ENCODE measurements at places on chromosomes 6 and 20.

DNA sequence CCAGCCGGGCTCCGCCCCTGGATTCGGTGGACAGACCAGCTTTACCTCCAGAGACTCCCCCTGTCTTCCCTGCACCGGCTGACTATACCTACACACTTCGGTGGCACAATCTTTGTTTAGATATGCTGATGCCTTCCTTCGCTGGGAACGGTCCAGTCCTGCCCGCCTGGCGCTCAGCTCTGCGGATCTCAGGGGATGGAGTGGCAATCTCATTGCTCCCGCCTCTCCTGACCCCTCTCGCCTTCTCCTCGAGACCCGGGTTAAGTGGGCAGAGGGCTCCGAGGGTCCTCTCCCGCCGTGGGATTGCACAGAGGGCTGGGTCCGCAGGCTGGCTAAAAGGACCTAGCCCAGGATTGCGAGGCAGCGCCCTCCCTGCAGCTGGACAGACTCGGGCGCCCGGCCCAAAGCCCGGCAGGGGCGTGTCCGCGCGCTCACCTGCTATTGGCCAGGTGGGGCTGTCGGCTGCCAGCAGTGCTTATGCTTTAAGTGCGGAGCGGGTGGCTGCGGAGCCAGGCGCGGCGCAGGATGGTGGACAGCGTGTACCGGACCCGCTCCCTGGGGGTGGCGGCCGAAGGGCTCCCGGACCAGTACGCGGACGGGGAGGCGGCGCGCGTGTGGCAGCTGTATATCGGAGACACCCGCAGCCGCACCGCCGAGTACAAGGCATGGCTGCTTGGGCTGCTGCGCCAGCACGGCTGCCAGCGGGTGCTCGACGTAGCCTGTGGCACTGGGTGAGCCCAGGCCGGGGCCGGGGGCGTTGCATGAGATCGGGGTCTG lies at the start of gene GNMT:
GNMT (plus strand) TSS at position 512 of the 777 bp plus-strand sequence; CDS start at position 526, 14 bp downstream.
- peak; percentile 82 for DNase-seq

DNA sequence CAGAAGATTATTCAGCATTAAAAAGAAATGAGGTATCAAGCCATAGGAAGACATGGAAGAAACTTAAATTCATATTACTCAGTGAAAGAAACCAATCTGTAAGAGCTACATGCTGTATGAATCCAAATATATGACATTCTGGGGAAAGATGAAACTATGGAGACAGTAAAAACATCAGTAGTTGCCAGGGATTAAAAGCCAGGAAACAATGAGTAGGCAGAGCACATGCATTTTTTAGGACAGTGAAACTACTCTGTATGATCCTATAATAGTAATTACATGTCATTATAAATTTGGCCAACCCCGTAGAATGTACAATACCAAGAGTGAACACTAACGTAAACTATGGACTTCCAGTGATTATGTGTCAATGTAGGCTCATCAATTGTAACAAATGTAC lies 92.8 kb upstream of the RNF217 start:
- no peak for DNase-seq

DNA sequence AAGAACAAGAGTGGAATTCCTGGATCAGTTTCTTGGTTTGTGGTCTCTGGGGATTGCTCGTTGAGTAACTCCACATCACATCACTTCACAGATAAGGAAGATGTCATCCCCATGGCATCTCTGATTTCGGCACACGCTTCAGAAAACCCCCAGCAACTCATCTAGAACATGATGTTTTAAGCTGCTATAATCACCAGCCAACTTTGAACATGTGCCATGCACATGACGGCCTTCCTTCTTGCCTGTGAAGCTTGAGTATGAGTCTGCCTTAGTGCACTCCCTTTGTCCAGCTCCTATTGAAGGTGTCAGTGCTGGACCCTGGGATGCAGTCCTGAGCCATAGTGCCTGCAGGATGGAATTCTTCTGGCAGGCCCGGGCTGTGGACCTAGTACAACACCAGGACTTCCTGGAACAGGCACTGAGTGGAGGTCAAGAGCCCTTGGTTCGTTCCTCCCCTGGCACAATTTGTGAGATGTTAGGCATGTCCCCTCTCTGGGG lies 231.5 kb upstream of the SUPT3H start:
- DNase-seq: no peak

DNA sequence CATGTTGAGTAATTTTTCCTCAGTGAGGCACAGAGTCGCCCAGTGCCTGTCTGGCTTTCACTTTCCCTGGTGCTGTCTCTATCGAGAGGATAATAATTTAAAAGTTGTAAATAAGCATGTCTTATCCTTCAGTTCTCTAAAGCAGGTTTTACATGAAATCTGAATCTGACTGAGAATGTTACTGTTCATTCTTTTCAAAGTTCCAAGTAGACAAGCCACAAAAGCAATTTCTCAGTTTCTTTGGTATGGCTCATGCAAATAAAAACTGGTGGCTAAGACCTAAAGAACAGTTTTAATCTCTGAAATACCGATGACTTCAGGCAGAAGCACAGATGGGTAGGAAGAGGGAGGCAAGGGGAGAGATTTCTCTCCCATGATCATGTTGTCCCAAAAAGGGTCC lies 87.6 kb upstream of the GCM1 start:
- DNase-seq: no peak

DNA sequence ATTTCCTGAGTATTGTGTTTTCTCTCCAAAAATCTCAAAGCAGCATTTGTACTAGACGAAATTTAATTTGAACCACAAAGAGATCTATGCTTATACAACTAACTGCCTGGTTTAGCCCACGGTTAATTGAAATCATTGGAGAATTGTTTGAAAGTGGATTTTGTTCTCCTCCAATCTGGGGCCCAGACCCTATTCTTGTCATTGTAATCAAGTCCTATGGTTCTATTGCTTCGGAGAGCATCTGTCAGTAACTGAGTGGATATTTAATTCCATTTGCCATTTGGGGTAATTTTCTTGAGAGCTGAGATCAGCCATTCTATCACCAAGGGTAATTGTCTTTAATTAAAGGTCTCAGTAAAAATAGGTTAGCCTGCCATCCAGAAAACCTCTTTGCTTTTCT lies 117.0 kb upstream of the KCNG1 start:
- DNase-seq: no peak

- no peak for DNase-seq
These were observed 95.3 kb downstream of the MDGA1 start for GRCh38 chr6:37602346-37602745.

GRCh38 chr20:5393218-5393870 lies 76.6 kb upstream of the PROKR2 start:
- DNase-seq: no peak

DNA sequence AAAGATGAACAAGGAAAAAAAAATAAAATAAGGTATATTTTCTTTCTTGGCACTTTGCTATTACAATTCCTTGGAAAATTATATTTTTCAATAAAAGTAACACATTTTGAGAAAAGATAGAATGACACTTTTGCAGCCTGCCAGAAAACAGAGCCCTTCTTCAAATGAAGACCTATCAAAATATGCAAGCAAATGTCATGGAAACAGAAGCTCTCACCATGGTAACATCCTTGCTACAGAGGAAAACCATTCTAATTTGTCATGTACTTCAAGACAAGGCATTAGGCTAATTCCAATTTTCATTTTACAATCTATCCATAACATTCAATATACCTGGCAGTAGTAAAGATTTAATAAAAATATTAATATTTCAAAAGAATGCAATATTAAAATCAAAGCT lies 177.9 kb downstream of the RNGTT start:
- no peak for DNase-seq

DNA sequence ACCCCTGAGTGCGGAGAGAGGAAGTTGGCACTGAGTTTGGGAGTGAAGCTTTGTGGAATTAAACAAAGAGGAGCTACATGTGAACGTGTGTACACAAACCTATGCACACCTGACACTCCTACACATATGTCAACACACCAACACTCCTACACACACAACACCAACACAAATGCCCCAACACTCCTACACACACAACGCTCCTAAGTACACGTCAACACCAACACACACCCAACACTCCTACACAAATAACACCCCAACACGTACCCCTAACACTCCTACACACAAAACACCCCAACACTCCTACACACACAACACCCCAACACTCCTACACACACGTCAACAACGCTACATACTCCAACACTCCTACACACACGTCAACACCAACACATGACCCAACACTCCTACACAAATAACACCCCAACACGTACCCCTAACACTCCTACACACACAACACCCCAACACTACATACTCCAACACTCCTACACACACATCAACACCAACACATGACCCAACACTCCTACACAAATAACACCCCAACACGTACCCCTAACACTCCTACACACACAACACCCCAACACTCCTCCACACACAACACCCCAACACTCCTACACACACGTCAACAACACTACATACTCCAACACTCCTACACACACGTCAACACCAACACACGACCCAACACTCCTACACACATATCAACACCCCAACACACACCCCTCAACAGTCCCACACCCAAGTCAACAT lies 40.1 kb upstream of the ZBP1 start:
- DNase-seq: no peak

DNA sequence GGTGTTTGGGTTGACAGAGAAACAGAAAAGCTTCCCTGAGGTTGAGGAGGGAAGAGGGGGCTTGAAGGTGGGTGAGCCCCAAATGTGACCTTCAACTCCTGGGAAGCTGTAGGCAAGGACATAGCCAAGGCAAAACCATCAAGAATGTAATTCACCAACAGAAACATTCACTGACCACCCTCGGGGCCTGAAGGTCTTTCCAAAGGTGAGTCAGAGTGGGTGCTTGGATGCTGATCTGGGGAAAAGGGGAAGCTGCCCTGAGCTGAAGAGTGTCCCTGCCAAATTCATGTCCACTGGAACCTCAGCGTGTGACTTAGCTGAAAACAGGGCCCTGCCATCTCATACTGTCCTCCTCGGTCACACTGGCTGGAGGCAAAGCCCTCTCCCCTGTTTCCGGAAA lies 234.2 kb upstream of the SULF2 start:
- DNase-seq: no peak

DNA sequence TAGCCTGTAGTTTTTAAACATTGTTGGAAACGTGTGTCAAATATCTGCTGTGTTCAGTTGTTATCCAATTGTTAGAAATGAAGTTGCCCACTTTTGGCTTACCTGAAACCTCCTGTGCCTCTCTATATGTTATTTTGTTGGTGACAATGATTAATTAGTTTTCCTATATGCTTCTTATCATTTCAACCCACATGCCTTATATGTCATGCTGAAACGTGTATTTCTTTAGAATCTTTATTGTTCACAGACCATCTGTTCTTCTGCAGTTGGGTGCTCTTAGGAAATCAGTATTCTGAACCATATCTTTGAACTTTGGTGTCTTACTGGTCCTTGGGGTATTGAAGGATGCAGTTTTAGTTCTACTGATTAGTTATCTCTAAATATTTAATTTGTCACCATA lies 91.2 kb upstream of the SCGN start:
- DNase-seq: no peak

DNA sequence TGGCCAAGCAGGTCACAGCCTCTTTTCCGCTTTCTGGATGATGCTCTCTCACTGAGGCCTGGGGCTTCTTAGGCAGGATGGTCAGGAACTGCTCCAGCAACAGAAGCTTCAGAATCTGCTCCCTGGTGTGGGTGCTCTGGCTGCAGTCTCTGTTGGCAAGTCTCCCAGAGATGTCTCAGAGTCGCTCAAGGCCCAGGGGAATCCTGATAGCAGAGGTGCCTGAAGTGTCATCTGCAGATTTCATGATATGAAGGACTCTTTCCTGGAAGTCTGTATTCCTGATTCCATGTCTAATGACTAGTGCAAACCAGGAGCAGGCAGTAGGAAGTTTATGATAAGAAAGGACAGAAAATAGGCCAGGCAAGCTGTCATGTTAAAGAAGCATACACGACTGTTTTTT lies 20.3 kb downstream of the ZSCAN31 start:
- DNase-seq: no peak

DNA sequence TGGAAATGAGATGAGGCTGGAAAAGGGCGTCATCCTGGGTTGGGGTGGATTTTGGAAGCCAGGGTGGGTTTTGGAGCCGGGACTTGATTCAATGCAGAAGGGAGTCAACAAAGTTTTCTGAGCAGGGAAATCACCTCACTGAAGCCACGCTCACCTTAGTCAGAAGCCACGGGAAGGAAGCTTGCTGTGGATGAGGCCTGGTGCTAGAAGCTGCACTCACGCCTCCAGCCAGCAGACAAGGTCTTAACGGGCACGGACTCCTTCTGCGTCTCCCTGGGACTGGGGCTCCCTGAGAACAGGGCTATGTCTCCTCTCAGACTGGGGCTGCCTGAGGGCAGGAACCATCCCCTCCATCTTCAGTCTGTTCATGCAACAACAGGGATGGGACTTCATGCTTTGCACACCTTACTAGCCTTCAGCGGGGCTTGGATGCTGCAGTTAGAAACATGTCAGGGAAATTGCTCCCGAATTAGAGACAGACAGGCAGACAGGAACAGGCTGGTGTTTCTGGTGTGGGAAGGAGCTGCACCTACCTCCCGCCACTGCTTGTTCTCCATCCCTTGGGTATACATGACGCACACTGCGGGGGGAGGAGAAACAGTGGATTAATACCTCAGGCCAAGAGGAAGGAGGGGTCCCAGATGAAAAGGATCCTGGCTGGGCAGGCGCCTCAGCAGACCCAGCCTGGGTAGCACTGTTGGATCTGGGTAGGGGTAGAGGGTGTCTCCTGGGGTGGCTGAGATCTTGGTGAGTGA lies 17.5 kb downstream of the CPNE5 start:
- no peak for DNase-seq

DNA sequence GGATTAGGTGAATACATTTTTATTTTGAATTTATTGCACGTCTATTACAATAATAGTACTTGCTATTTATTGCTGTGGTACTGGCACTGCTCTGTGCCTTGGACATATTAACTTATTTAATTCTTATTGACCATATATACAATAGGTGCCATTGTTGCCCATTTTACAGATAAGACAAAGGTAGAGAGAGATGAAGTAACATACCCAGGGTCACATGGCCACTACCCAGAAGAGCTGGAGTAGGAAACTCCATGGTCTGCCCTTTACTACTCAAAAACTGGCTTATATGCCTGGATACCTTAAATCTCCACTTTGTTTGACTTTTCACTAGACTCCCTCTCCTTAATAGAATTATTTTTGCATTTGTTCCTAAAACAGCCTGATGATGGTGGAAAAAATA lies 67.5 kb downstream of the ADGRG6 start:
- no peak for DNase-seq

DNA sequence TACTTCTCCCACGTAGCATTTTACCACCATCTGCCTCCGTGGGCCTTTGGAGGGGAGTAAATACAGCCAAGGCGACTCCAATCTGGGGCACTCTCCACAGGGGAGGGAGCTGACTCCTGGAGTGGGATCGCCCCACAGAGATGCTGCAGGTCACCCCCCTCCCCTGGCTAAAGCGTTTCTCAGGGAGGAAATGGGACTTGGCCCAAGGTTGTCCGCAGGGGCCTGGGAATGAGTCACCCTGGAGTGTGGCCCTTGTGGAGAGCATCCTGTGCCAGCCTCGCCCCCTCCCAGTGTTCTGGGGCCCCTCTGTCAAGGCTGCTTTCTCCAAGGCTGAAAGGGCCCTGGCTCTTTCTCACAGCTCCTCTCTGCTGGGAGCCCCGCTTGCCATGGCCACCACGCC lies 84.5 kb upstream of the QKI start:
- DNase-seq: no peak

GRCh38 chr20:54362283-54362682 lies 113.1 kb upstream of the DOK5 start:
- DNase-seq: peak; percentile 3

- DNase-seq: no peak
These were observed 9.3 kb downstream of the SLC2A4RG start for GRCh38 chr20:63748934-63749270.

Data from ELF-1 (cell line).